Muscle of arm (tissue), 14 donors: ENCODE measurements at places on chromosomes 3 and 15. TPM values are rescaled to one million over a fixed set of nuclear protein-coding genes. Genes with fewer than 3 reads are reported as not detected.
A peak's percentile ranks its signal among the peaks of the same experiment; 100 is the strongest.

GRCh38 chr15:65634356-65634755, 12.6 kb downstream of the SLC24A1 start:
- DNase-seq: no peak

GRCh38 chr3:133830071-133830470, 24.5 kb downstream of the SRPRB start:
- no peak for DNase-seq

DNA sequence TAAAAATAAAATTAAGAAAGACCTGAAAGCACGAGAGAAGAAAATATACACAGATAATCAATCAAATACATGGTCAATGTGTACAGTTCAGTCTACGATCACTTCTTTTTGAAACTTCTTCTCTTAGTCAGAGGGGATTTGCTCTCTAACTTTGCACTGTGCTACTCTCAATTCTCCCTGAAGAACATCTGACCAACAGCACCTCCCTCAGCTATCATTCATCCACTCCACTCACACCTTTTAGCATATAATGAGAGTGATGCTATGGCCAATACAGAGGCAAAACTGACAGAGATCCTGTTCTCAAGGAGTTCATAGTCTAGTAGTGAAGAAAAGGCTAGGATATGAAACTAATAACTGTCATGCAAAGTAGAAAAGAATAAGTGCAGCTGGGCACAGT, 45.9 kb downstream of the P3H2 start:
- DNase-seq: no peak

DNA sequence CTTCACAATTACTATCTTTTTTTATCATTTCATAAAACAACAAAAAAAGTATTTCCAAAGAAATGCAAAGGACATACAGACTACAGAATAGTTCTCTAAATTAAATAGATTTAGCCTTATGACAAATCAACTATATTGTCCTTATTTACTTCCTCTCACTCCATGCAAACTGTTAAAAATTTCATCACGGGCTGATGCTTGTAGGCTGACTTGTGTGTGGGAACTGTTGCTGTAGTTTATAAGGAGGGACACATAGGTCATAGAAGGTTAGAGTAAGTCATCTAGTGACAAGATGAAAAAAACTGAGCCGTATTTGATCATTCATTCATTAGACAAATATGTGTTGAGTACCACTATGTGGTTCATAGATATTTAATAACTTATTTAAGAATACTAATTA, 232.5 kb upstream of the TBL1XR1 start:
- DNase-seq: no peak

- DNase-seq: no peak
These were observed 115.8 kb downstream of the SRGAP3 start for GRCh38 chr3:9133656-9134055.

DNA sequence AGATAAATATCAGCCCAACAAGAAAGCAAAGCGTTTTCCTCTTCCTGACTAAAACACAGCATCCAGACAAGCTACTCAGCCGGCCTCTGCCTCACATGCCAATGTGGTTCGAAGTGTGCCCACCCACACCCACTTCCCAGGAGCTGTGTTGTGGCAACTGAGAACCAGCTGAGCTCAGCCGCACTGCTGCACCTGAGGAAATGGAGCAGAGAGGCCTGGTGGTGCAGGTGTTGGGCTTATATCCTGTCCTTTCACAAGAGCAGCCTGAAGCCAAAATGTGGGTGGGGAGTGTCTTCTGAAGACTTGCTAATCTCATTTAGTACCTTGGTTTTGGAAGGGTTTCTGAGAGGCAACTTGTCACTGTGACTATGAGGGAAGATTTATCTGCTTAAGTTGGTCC, 23.0 kb upstream of the RETNLB start:
- DNase-seq: no peak

DNA sequence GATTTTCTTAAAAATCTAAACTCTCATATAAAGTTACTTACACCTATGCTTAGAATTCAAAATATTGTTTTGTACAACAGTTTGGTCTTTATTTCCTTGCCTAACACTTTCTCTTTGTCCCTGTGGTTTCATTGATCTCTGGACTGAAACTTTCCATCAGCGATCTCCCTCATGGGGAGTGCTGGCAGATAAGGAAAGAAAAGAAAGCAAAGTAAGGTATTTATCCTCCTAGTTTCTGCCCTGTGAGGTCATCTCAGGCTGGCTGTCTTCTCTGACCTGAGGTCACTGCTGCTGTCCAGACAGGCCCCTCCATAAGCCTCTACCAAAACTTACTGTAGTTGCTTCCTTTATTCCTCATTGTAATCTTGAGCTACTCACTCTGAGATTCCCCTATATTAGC, 57.9 kb upstream of the EPHA6 start:
- DNase-seq: no peak

DNA sequence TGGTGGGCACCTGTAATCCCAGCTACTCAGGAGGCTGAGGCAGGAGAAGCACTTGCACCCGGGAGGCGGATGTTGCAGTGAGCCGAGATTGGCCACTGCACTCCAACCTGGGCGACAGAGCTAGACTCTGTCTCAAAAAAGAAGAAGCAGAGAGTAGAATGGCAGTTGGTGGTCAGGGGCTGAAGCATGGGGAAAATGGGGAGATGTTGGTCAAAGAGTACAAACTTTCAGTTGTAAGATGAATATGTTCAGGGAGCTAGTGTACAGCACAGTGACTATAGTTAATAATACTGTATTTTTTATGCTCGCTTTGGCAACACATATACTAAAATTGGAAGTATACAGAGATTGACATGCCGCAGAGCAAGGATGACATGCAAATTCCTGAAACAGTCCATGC, 41.5 kb downstream of the PCNP start:
- no peak for DNase-seq

DNA sequence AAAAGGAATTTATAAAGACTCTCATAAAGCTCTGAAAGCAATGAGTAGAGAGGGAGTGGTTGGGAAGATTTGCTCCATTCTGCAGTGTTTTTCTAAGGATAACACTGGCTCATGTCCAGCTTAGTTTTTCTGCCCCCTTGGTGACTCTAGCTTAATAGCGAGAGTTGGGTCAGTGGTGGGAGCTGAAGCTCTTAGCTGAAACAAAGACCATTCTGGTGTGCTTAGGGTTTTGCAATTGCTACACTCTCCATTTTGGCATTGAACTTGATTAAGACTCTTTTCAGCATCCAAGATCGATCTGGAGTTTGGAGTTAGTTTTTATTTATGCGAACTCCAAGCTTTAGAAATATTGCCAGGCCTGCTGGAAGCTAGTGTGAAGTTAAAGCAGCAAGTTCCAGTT, 98.0 kb downstream of the ATG7 start:
- DNase-seq: peak; percentile 79

GRCh38 chr3:153129866-153130265, 32.2 kb upstream of the RAP2B start:
- no peak for DNase-seq

GRCh38 chr15:88454867-88455810, 12.0 kb downstream of the MRPL46 start:
- peak; percentile 34 for DNase-seq

DNA sequence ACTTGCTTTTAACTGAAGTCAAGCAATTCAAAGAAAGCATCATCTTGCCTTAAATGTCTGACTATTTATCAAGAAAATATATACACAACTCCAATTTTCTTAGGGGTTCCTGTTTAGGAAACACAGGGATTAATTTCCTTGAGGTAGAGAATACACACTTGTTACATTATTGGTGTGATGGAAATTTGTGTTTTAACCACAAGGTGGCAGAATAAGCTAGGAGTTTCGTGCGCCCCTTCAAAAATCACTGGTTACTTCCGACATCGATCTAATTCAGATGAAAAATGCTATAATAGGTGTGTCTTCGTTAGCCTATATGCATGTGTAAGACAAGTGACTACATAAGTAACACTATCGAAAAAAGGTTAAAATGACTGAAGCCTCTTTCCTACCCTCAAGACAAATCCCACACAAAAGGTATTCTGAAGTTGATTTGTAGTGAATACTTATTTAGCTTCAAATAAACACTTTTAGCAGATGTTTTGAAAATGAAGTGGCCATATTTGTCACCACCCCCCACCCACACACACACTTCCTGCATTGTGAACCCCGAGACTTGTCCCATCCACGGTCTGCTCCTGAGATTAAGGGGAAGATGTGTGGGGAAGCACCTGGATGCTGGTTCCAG, 246.5 kb downstream of the ROBO1 start:
- DNase-seq: peak; percentile 43

ZWILCH gene
- polyA plus RNA-seq: 11.4 TPM

VWA5B2 gene
- 0.74 TPM for polyA plus RNA-seq

CCR9 gene
- not detected for polyA plus RNA-seq

GOLGA6L9 gene
- polyA plus RNA-seq: 5.4 TPM

KIF15 gene
- polyA plus RNA-seq: 7.1 TPM

PARP6 gene
- polyA plus RNA-seq: 51.3 TPM

PPIP5K1 gene
- 5.8 TPM for polyA plus RNA-seq

TM6SF1 gene
- 77.5 TPM for polyA plus RNA-seq

MOBP gene
- 0.04 TPM for polyA plus RNA-seq
